ENCODE measurements at places on chromosomes 2 and 18. TPM values are rescaled to one million over a fixed set of nuclear protein-coding genes. Genes with fewer than 3 reads are reported as not detected.
A peak's percentile ranks its signal among the peaks of the same experiment; 100 is the strongest.

SH3RF3 gene
- 13.3 TPM for total RNA-seq

IL1B gene
- total RNA-seq = 12.3 TPM

SPP2 gene
- not detected for total RNA-seq

CLEC4F gene
- total RNA-seq = 0.27 TPM

KCNG2 gene
- 0.18 TPM for total RNA-seq

SCN9A gene
- 1.1 TPM for total RNA-seq

MTHFD2 gene
- 13.0 TPM for total RNA-seq

DPYSL5 gene
- total RNA-seq = 0.13 TPM

AQP12A gene
- not detected for total RNA-seq

TUBA3E gene
- 2.8 TPM for total RNA-seq

DNA sequence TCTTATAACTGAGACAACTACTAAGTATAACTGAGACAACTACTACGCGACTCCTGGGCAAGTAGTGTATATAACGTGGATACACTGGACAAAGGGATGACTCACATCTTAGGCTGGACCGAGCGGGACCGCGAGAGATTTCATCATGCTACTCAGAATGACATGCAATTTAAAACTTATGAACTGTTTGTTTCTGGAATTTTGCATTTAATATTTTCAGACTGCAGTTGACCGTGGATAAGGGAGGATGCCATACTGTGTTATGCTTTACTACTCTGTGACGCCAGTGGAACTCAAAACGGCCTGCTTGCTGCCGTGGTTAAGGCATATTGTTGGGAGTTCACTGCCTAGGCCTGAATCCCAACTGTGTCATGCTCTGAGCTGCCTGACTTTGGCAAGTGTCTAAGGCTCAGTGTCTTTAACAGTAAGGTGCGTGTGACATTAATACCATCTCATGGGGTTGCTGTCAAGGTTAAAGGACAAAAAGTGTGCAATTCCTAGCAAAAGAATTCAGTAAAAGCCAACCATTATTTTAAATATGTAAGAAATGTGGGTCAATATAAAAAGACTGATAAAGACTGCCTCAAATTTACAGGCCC is 64.6 kb downstream of the BMP10 start:
- DNase-seq = no peak

DNA sequence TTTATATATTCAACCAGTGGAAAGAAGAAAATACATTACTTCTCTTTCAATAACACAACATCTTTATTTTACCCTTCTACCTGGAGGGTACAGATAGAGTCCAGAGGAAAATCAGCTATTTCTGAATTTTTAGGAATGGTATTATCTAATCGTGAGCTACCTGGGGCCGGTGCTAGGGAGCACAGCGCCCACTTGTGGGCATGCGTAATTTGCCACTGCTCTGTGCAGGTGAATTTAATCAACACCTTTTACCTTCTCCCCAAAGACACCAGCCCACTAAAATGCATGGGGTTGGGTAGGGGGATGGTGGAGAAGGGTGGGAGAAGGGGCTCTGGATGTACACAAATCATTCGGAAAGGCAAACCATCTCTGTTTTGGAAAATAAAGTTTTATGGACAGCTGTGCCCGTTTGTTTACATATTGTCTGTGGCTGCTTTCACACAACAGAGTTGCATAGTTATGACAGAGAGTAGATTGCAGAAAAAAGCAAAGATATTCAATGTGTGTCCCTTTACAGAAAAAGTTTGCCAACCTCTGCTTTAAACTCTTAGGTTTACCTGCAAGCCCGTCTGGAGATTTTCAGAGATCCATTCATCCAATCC is 51.5 kb upstream of the DCC start:
- no peak for DNase-seq

DNA sequence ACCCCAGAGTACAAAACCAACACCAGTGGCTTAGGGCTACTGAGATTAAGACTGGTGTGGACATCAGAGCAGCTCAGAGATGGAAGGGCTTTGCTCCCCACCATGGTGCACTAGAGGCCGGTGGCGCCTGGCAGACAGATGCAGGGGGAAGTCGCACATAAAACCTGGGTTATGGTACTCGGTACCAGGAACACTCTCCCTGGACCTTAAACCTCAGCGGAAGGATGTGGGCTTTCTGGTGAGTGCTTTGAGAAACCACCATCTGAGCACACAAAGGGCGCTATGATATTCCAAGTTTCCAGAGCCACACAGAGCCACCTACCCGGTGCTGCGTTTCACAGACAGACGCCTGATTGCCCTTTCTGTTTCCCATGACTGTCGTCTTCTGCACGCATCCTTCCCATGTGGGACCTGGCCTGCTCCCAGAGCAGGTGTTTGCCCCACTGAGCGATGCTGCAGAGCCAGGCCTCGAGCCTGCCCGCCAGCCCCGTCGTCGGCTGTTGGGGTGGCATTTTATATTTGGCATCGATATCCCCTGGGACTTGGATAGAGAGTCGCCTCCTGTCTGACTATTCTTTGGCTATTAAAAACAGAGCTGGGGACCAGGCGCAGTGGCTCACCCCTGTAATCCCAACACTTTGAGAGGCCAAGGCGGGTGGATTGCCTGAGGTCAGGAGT is 89.5 kb upstream of the ODC1 start:
- DNase-seq = peak; percentile 14

DNA sequence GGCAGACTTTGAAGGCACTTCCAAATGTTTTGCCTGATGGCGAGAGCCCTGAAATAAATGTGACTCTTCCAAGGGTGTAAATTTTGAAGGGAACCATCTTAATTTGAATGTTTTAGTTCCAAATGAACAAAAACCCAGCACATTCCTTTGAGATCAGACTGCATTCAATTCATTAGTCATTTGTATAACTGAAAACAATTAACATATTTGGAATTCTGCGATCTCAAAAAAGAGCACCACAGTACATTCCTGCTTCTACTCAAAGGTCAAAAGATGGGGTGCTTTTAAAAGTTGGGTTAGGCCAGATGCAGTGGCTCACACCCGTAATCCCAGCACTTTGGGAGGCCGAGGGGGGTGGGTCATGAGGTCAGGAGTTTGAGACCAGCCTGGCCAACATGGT is 38.2 kb upstream of the CHRNA1 start:
- no peak for DNase-seq

DNA sequence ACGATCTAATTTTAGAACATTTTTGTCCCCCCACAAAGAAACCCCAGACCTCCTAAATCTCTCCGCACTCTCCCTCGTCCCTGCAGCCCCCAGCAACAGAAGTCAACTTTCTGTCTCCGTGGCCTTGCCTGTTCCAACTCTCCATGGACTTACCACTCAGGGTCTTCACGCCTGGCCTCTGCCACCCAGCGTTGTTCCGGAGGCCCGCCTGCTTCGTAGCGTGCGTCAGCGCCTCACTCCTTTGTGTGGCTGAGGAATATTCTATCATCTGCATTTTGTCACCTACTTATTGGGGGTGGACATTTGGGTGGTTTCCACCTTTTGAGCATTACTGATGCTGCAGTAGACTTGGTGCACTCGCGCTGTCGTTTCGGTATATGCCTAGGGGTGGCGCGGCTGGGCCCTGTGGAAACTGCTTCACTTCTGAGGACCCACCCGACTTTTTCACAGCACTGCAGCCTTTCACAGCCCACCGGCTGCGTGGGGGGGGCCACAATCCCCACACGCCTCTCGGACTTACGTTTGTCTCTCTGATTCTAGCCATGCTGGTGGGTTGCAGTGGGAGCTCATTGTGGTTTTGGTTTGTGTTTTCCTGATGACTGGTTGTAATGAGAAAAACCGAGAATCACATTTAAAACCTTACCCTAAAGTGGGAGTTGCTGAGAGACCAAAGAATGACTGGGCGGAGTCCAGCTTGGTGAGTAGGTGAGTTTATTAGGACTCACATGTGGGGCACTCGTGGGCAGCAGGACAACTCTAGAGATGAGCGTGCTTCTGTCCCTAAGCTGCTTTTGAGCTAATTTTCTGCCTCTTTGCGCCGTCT is 1.4 kb upstream of the HSBP1L1 start:
- DNase-seq = no peak

DNA sequence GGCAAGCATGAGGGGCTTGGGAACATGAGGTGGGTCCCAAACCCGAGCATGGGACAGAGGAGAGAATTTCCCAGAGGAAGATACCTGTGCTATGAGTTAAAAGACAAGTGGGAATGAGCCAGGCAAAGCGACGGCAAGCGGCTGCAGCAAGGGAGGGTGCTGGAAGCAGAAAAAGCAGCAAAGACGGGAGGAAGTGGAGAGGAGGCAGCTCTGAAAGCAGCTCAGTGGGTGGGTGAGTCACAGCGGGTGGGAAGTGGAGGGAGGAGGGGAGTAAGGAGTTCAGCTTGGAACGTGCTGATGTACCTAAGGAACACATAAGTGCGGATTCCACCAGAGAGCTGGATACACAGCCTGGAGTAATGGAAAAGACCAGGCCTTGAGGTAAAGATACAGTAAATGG is 41.4 kb downstream of the THUMPD2 start:
- no peak for DNase-seq

- no peak for DNase-seq
These were observed 158.0 kb downstream of the AGPS start for GRCh38 chr2:177550264-177551200.

DNA sequence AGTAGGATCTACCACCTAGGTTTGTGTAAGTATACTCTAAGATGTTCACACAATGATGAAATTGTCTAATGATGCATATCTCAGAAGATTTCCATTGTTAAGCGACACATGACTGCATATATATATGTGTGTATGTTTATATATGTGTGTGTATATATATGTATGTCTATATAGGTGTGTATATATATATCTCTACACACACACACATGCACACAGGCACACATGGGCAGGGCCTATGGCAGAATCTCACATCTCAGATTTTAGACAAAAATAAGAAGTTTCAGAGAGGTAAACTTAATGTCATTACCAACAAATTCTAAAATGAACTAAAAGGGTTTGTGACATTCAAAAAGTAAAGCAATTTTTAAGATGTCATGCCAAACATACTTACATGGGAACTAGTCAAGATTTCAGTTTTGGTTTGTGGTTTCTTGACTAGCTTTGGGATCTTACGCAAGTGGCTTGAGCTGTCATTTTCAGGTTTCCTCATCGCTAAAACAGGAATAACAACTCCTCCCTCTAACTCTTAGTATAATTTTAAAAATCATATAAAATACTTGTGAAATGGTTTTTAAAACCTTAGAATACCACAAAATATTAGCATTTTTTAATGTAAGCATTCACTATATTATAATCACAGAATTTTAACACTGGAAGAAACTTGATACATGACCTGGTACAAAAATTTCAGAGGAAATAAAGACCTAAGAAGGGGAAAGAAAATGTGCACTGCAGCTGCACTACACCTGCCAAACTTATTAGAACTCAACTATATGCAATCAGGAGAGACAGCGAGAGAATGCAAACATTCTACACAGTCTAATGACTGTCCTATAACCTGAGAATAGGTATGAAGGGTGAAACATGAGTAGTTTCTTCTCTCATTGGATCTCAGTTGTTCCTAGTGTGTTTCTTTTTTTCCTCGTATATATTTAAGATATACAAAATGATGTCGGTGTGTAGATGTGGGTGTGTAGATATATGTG is 75.7 kb downstream of the TTC21B start:
- no peak for DNase-seq

- no peak for DNase-seq
These were observed 223.6 kb downstream of the ALPK2 start for GRCh38 chr18:58405107-58405898.

DNA sequence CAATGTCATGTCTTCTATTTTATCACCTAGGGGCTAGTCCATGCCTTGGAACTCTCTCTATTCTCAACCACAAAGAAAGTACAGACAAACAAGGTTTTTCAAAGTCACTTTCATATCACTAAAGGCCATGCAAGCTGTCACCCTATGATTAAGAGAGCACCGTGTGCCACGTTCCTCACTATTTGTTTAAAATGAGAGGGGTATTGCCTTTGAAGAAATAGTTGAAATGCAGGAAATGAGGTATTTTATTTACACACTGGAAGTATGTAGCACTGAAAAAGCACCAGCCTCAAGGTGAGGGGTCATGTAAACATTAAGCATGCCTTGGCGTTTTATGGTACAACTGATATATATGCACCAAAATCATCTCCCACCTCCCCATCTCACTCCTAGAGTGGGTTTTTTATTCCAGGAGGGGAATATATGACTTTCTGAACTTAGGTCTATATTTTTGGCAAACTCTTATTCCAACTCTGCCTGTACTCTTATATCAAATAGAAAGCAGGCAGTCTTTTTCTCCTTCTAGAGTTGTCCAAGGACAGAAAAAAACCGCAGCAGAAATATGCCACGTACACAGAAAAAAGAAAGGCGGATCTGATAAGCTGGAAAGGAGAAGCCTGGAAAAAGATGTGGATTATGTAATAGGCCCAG is 53.5 kb downstream of the VSNL1 start:
- no peak for DNase-seq

- DNase-seq = no peak
These were observed 45.8 kb upstream of the RBM44 start for GRCh38 chr2:237752761-237753165.

GRCh38 chr2:25109822-25110221 is 58.6 kb downstream of the POMC start:
- no peak for DNase-seq

GRCh38 chr18:39602131-39602530 is 2036.5 kb upstream of the CELF4 start:
- no peak for DNase-seq

- no peak for DNase-seq
These were observed 321.1 kb downstream of the SATB2 start for GRCh38 chr2:199136681-199137080.

GRCh38 chr2:235086481-235087184 is 134.8 kb downstream of the SH3BP4 start:
- DNase-seq = no peak

DNA sequence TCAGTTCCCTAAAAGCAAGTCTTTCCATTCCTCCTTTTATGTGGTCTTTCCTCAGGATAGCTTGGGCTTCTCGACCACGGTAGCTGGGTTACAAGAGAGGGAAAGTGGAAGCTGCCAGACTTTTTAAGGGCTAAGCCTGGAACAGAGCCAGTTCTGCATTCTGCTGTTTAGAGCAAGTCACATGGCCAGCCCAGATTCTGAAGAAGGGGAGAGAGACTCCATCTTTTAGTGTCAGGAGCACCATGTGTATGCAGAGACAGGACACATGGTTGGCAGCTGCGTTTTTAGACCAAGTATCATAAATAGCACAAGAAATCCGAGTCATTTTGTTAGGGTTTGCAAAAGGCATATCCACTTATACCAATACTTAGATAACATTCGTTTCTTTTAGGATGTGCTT is 4.7 kb downstream of the HMSD start:
- DNase-seq = no peak

GRCh38 chr2:9675415-9676351 is 44.9 kb upstream of the YWHAQ start:
- no peak for DNase-seq

All from heart left ventricle (tissue), 16 donors.